ENCODE measurements at places on chromosomes 2 and 18.

GRCh38 chr2:151632993-151633565 lies 101.2 kb downstream of the NEB start:
- DNase-seq = no peak

DNA sequence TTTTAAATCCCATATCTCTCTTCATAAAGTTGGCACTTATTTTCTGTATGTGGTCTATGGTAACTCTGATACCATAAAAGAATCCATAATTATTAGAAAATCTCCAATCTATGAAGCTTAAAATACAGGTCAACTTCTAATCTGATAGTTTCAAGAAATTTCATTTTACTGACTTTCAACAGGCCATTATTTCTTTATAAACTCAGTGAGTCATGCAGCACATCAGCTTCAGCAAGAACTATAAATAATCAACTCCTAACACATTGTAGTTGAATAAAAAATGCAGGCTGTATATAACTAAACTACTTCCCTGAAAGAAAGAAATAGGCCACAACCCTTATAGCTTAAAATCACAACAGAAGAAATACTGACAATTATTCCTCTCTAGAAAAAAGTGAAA lies 204.3 kb upstream of the CCDC150 start:
- DNase-seq = no peak

DNA sequence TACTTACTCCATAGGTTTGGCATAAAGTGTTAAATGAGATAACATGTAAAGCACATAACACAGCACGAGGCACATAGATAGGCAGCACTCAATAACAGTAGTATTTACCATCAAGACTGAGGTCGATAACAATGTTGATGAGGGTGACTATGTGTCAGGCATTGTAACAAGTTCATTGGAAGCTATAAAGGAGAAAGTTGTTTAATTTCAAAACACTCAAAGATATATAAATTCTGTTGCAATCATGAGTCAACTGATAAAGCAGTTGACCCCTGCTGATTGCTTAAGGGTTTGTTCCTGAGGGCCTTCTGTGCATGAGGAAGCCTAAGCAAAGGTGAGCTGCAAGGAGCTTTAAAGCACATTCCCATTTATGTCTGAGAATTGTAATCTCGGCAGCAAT lies 760.5 kb downstream of the SATB2 start:
- no peak for DNase-seq

DNA sequence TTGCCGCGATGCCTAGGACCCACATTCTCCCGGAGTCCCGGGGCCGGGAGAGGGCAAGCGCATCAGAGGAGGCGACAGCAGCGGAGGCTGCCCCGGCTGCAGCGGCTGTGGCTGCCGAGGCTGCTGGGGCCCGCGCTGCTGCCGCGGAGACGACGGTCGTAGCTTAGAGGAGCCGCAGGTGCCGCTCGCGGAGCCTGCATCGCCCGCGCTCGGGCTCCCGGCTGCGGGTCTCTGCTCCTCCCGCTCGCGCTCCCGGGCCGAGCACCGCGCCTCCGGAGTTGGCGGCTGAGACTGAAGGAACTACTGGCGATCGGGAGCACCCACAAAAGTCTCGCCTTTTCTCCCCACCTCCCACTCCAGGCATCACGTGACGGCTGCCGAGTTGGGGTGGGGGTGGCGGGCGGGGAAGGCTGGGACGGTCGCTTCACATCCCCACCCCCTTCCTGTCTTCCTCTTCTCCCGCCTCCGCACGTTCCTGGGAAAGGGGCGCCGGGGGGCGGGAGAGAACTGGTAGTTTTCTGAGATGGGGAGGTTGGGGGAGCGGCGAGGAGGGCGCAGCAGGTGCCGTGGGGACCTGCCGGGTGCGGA lies at the start of gene LYPD1:
TSS of gene LYPD1 (minus strand) at position 298 of the 588 bp plus-strand sequence. CDS start at position 25, 273 bp downstream.
- no peak for DNase-seq

GRCh38 chr2:143525402-143525860 lies 396.2 kb downstream of the ARHGAP15 start:
- DNase-seq = no peak

- DNase-seq = no peak
Measured at GRCh38 chr2:2642906-2643890, 312.1 kb upstream of the MYT1L start.

DNA sequence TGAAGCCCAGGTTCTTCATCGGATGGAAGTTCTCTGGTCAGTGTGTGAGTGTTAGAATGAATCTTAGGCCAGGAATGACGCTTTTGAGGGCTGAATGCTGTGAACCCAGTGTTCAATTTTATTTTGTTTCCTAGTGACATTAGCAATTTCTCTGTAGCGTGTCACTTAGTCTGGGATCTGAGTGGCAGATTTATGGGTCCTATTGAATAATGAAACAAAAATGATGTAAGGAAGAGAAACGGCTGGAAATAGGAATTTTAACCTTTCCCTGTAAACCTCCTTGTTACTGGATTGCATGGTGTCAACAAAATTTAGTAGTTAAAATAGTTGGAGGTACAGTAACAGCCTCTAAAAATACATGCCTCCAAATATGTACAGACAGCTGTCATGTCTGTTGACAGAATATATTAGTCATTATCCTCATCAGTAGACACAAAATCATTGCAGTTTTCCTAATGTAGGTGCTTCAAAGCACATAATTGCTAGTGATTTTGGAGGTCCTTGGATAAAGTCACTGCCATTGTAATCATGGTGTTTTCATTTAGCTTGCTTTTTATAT lies 223.8 kb upstream of the SPRED2 start:
- DNase-seq = no peak

DNA sequence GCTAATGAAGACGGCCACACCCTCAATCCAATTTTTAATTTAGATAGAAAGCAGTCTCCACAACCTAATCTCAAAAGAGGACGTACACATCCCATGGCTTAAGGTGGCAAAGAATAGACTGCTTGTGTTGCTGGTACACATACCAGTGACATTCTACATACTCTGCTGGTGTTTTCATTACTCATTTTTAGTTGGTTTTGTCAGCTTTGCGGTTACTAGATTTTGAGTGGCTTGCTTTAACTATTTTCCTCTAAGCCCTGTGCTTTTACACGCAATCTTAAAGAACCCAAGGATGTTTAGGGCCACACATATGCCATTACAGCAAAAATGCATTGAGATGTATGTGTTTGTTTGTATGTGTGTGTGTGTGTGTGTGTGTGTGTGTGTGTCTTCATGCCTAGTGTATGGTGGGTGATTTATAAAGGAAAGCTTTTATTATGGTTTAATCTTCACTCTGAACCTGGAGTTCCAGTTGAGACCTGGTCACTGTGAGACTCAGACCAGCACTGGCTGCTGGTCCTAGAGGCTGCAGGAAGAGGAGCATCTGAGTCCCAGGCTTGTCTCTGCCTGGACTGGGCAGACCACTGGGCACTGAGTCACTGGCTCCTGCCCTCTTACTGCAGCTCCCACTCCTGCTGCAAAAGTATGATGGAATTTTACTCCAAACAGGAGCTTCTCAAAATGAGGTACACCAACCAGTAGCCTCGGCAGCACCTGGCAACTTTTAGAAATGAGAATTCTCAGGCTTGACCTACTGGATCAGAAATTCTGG lies 415.9 kb downstream of the NBAS start:
- no peak for DNase-seq

DNA sequence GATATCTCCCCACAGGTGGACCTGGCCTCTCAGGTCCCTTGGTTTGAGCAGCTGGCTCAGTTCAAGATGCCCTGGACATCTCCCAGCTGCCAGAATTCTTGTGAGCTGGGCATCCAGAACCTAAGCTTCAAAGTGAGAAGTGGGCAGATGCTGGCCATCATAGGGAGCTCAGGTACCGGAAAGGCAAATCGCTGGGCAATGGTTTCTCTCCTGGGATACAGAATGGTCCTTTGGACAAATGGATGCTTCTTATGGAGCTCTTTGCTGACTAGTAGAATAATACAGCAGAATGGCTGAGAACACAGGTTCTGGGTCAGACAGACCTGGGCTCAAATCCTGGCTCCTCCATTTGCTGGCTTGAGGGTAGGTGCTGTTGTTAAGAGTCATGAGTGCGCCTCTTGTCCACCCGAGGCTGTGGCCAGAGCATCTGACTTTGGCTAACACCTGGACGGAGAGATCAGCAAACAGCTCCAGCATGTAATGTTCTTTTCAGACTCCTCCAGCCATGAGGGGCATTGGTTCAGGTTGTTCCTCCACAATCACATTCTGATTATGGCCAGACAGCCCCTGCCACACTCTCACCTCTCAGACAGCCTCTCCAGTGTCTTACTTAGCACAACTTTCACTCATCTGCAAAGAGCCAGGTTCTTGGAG lies 7.5 kb downstream of the ABCG8 start:
- no peak for DNase-seq

DNA sequence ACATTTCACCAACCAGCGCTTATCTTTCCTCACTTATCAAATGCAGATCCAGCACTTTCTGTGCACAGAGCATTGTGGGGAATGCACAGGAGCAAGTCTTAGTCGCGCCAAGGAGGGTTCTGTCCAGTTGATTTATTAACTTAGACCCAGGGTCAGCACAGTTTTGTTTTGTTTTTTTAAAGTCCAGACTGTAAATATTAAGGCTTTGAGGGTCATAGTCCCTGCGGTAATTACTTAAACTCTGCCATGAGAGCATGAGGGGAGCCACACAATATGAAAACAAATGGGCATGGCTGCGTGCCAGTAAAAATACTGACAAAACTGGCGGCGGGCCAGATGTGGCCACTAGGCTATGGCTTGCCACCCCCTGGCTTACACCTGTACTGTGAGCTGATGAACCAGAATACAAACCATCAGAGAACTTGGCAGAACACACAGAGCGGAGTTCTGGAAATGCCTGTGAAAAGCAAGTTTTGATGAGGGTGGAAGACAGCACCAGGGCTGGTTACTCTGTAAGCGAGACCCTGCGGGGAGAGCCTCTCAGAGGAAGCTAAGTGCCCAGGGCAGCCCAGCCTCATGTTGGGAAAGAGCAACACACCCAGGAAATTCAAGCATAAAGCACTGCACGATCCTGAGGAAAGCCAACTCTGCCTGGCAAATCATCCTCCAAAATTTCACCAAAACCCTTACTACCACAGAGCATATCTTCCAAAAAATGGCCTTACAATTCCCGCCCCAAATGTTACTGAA lies 43.6 kb downstream of the L3MBTL4 start:
- no peak for DNase-seq

DNA sequence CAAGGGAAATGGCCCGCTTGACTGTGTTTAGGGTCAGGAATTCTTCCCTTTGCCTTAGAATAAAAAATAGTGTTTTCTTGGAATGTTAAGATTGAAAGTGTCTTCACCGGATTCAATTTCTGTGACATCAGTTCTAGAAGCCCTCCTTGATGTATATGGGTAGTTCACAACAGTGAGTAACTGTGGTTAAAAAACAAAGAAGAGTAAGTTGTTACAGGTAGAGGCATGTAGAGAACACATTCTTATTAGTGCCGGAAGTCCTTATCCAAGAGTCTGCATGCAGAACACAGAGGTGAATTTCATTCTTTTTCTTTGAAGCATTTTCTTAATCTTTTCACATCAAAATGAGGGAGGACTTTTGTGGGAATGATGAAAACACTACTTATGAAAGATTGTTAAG lies 105.5 kb downstream of the FMNL2 start:
- DNase-seq = no peak

- no peak for DNase-seq
Measured at GRCh38 chr2:168328421-168328820, 81.0 kb upstream of the STK39 start.

GRCh38 chr2:112666761-112667122 lies 21.0 kb downstream of the SLC20A1 start:
- DNase-seq = no peak

DNA sequence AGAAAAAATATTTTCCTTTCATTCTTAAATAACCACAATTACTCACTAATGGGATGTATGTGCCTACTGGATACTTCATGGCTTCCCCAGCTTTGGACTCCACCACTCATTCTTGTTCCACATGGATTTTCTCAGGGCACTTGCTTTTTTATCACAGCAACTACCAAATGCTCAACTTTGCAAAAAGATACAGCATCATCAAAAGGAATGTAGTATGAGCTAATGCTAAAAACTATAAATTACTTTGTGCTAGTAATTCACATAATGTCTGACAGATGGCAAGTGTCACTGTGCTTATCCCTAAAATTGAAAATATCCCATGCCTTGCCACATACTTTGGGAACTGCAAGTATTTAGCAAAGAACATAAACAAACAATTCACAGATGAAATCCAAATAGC lies 130.4 kb upstream of the ZFP36L2 start:
- DNase-seq = no peak

DNA sequence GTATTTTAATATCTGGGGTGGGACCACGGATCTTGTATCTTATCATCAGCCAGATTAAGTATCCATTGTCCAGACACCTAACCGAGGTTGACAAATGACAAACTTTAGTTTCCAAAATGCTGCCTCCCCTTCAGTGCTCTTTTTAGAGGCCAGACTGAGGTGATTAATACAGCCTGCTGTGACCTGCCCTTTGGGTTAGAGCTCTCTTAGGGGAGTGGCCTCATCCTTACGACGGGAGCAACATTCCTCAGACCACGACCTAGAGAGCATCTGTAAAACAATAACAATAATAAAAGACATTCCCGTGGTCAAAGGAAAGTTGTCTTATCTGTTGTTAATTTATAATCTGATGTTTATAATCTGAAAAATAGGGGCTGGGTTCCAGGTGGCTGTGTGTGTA lies 405.3 kb downstream of the LPIN1 start:
- no peak for DNase-seq

DNA sequence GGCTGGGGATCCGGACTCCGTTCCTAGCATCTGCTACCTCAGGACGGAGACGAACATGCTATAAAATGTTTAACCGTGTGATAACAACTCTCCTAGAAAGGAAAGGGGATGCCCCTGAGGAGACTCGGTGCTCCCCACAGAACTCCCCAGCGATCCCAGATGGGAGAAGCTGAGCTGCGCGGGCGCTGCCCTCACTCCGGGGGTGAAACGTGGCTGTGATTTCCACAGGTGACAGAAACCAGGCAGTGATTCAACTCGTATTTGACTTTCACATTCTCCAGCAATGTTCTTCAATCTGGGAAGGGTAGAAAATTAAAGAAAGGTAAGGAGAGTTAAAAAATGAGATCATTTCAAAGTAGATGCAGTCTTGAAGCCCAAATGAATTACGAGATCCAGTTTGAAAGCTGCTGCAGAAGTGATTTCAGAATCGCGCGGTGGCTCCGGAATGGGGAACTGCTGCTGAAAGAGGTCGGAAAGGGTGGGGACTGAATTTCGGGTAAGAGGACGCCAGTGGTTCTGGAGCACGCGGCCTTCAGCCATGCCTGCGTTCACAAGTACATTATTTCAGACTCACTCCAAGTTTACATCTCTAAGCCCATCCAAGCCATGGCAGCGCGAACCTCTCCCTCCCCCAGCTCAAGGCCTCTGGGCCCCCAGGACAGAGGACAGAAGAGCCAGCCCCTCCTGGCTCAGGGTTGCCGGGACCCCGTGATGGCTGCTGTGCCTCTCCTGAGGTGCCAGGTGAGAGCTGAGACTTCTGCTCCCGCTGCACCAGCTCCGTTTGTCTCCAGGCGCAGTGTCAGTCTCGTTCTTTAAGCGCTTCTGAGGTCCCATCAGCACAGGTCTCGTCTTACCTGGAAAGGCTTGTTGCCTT lies 39.5 kb downstream of the ADNP2 start:
- DNase-seq = no peak

Measured in activated CD4-positive, alpha-beta T cell treated with anti-CD3 and anti-CD28 coated beads, Interleukin-2, amount 50 U/mL, for 24 hours (primary cell).